ENCODE measurements at places on chromosomes 16 and 17. TPM values are rescaled to one million over a fixed set of nuclear protein-coding genes. Genes with fewer than 3 reads are reported as not detected.

Gene TBC1D3H
- polyA plus RNA-seq, result not detected

GRCh38 chr17:17343896-17344506 is 40.8 kb downstream of the NT5M start:
- DNase-seq, result no peak

GRCh38 chr17:76088041-76088867 is 9.3 kb downstream of the ZACN start:
- DNase-seq, result no peak

DNA sequence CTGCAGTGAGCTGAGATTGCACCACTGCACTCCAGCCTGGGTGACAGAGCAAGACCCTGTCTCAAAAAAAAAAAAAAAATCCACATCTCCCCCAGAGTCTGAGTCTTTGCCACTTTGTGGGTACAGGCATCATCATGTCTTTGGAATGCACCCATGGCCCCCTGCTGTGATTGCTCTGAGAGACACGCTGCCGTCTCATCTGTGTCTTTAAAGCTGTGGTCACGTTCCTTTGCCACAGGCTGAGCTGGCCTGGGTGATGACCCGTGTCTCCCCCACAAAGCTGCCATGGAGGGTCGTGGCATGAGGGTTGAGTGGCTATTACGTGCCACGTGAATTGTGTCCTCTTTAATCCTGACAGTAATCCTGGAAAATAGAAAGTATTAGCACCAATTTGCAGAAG is 20.2 kb downstream of the CRISPLD2 start:
- no peak for DNase-seq

Gene NFE2L1
- polyA plus RNA-seq, result 295 TPM

DNA sequence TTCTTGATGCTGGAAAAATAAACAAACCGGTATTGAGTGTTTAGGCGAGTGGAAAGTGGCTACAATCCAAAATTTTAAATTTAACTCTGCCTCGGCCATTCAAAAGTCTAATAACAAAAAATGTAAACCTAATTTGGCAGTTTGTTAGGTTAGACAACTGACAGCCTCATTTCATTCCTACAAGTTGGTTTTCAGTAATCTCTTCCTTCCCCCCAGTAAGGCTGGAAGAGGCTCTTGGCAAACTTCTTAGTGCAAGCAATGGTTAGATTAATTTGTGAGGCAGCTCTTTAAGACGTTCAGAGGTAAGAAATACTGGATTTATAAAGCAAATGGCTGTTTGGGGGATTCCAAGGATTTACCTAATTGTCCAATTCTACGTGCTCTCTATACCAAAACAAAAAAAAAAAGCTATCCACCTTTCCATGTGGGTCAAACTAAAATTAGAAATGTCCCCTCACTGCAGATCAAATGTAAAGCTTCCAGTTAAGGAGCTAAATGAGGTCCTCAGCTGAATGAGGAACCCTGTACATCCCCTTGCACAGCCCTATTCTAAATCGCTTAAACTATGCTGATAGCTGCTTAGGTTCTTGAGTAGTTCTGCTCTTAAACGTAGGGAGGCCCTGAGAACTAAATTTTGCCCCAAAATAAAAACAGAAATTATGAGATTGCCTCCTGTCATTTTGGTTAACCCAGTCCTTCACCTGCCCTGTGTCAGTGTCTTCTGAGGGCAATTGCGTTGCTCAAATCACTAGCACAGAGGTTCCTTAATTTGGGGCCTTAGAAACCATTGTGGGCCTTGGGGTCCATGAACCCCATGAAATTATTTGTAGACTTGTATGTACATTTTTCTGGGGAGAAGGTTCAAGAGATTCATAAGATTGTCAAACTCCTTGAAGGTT is 2.9 kb downstream of the HEXIM1 start:
- peak; percentile 74 for DNase-seq

DNA sequence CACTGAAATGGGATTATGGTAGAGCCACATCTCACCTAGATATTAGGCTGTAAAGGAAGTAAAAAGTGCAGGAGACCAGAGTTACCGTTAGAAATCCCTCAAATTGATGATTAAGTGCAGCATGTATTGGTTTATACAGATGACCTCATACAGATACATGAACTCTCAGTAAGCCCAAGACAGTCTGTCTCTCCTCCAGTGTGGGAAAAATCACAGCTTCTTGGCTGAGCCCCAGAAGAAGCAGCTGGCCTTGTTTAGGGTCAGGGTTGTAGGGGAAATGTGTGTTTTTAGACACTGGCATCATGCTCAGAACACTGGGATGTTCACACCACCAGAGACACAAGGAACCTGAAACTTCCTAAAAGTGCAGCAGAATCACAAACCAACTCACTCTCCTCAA is 135.9 kb downstream of the KATNIP start:
- peak; percentile 20 for DNase-seq

GRCh38 chr17:7523033-7523432 is 25.8 kb upstream of the TNFSF12 start:
- no peak for DNase-seq

Gene EFCAB5
- 1.1 TPM for polyA plus RNA-seq

Gene EEF2KMT
- polyA plus RNA-seq, result 11.0 TPM

GRCh38 chr16:67063008-67063407 is 34.1 kb downstream of the CBFB start:
- DNase-seq, result no peak

- DNase-seq, result no peak
Observed at GRCh38 chr17:29051194-29051593, 8.3 kb downstream of the PIPOX start.

- DNase-seq, result no peak
Observed at GRCh38 chr17:79036596-79036995, 12.6 kb downstream of the C1QTNF1 start.

DNA sequence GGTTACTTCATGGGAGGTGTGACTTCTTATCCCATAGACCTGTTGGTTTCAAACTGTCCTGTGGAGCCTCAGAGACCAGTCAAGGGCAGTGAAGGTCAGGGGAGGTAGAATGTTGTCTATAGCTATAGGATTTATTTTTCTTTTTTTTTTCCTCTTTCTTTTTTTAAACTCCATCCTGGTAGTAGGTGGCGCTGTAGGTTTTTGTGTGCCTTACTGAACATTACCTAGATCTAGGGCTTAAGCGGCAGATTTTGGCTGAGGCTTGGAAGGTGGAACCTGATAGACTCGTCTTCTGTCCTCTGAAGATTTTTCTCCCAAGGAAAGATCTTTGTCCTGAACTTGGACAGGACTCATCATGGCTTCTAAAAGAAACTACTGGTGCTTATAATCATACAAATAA is 8.2 kb upstream of the LASP1NB start:
- DNase-seq, result no peak

DNA sequence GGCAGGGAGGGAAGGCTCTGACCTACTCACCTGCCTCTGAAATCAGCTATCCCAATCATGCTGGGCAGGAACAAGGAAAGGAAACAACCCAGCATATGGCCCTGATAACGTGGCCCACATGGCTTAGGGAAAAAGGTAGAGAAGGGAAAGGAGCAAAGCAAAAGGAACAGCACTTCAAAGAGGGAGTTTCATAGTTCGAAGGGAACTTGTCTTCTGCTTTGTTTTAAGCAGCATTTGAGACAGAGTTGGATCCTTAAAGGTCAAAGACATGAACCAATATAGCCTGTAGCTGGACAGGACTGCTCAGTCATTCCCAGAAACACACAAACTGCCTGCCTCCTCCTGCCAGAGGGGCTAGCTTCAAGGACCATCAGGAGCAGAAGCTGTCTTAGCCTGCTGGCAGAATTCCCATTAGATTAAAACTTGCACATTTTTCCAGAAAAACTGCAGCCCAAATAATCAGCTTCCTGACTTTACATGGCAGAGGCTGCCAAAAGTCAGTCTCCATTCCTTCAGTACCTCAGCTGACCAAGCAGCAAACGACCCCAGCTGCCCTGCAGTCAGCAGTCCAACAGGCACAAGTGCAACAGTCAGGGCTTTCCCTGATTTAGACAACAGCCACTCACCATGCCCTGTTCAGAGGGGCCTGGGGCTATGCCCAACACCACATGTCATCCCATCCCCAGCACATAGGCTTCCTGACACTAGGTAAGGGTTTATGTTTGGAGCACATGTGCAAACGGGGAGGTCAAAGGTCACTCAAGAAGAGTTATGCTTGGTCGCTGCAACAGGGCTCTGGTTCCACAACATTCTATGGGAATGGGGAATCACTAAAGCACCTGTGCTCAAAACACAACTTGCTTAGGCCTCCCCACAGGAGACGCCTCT is 32.5 kb downstream of the RANBP10 start:
- peak; percentile 33 for DNase-seq
